ENCODE measurements at places on chromosomes 13 and 19.

DNA sequence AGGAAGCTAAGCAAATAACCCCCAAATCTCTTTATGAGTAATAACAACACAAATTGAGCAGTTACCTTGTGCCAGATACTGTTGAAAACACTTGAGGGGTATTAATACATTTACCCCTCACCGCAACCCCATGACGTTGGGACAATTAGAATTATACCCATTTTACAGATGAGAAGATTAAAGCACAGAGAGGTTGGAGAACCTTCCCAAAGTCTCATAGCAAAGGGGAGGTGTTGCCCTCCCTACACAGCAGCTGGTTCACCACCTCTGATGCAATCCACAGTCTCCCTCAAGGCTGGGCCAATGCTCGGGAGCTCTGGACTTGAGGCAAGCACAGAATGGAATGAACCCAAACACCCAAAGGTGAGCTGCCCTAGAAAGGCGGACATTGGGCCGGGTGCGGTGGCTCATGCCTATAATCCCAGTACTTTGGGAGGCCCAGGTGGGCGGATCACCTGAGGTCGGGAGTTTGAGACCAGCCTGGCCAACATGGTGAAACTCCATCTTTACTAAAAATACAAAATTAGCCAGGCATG is 3.9 kb upstream of the CCNE1 start:
- DNase-seq = no peak

GRCh38 chr19:27734496-27735220 is 1478.3 kb downstream of the UQCRFS1 start:
- DNase-seq = no peak

DNA sequence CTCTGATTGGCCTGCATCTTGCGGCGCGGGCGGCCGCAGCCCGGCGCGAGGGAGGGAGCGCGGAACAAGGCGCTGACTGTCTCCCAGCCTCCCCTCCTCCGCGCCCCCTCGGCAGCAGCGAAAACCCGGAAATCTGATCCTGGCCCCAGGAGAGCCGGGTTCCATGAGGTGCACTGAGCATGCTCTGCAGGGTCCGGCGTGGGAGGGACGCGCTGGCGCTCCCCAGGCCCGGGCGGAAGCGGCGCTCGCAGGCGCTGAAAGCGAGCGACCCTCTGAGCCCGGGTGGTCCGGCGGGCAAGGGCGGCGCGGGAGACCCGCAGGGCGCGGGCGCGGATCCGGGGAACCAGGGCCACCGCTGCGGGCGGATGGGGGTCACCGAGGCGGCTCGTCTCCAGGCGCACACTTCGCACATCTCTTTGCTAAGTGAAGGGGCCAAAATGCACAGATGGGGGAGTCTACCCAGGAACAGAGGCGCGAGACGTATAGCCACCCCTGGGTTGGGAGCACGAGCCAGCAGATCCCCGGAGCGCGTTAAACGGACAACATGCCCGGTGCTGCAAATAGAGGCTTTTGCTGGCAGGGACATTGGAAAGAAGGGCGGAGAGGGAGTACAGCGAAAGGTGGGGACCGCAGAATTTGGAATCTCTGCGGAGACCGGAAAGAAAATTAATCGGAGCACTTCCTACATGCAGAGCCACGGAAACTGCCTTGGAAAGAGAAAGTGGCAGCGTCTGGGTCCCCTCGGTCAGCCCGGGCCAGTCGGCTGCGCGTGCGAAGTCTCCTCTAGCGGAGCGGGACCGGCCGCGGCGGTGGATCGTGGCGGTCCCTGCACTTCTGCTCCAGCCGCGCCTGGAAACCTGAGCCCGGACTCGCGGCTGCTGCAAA is 510 bp upstream of the PCDH9 start:
- peak; percentile 91 for DNase-seq

DNA sequence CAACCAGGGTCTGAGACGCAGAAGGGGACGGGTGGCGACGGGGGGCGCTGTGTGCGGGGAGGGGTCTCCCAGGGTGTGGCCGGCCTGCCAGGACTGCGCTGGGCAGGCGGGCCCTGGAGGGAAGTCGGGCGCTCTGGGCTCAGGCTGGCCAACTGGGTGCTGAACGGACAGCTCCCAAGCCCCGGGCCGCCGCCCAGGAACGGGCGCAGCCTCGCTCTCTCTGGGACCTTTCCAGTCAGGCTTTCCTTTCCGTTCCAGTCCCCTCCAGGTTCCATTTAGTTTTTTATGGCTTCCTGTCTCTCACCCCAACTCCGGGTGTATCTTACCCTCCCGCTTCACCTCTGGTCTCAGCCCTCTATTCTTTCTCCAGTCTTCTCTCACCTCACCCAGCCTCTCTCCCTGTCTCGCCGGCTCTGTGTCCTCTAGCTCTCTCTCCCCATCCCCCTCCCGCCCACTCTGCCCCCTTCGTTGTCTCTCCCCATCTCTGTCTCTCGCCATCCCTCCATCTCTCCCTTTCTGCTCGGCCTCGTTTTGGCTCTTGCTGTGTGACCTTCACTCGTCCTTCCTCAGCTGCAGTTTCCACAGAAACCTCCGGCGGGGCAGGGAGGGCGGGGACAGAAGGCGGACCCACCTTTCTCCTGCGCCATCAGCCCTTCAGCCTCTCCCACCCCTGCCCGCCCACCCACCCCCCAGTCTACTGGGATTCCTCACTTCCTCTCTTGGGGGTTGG is 3.3 kb upstream of the ATP1A3 start:
- peak; percentile 93 for DNase-seq

DNA sequence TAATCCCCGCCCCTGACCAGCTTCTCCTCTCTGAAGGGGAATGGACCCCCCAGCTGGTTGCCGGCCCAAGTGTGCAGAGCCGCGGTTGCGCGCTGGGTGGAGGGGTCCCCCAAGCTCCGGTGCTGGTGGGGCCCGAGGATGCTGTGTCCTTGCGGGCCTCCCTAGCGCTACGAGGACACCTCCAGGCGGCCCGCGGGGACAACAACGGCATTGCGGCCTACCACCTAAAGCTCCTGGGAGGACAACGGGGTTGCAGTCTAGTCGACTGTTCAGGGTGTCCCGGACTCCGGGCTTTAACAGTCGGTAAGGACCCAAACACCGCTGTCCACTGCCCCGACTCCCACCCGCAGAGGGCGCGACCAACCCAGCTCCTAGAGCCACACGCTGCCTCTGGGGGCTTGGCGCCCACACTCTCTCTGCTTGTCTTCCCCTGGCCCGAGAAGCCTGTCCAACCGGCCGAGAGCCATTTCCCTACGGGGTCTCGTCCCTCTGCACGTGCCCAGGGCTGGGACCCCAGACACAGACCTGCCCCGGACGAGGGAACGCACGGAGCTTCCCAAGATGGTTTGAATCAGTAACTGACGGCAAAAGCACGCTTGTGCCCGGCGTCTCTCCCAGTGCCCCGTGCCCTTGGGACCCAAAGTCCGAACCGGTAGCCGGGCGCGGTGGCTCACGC is 927 bp upstream of the SDHAF1 start:
- DNase-seq = no peak

- no peak for DNase-seq
Observed at GRCh38 chr13:77583581-77583980, 48.1 kb downstream of the SCEL start.

- DNase-seq = no peak
Observed at GRCh38 chr13:111114362-111115060, 599 bp upstream of the ARHGEF7 start.

- no peak for DNase-seq
Observed at GRCh38 chr13:105719859-105720258, 815.6 kb downstream of the EFNB2 start.

DNA sequence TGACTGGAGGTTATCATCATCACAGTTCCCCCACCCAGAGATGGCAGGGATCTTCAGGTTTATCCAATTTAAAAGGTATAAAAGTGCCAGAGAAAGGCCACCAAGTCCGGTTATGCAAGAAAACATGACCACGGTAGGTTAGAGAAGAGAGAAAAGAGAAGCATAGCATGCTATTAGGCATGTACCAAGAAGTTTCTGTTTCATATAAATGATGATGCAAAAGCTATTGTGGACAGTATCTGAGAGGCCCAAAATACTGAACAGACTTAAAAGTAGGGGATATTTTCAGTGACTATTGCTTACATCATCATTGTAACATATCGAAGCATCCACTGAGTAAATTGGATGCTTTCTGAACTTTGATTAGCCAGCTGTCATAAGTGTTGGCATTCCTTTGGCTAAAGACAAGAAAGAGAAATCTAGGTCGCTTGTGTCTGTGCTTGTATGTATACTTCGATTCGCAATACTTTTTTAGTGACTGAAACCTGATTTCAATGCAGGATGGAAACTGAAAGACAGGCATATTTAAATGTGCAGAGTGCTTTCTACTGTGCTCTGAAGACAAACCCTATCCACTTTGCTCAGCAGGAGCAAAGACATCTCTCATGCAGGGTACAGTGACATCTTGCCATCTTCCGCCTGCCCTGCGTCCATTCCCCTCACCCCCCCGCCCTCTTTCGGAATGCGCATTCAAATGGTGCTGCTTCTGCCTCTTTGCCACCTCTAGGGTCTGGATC is 180.3 kb downstream of the SHISA2 start:
- no peak for DNase-seq

DNA sequence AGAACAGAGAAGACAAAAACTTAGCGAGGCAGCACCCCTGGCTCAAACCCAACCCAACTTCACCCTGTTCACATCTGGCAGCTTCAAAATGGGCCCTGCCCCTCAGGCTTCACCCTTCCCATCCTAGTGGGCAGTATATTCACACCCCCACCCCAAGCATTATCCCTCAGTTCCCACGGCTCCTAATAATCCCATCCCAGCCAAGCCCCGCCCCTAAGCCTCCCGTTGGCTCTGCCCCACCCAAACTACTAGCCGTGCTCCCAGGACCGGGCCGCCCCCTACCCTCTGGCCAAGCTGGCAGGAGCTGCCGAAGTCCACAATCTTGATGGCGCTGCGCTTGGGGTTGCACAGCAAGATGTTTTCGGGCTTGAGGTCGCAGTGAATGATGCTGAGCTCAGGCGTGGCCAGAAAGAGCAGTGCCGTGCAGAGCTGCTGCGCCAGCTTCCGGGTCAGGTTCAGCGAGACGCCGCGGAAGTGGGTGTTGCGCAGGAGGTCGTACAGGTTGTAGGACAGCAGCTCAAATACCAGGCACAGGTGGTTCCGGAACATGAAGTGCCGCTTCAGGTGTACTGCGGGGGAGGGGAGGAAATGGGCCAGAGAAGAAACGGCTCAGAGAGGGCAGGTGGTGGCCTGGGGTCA is 5.8 kb downstream of the DYRK1B start:
- no peak for DNase-seq

DNA sequence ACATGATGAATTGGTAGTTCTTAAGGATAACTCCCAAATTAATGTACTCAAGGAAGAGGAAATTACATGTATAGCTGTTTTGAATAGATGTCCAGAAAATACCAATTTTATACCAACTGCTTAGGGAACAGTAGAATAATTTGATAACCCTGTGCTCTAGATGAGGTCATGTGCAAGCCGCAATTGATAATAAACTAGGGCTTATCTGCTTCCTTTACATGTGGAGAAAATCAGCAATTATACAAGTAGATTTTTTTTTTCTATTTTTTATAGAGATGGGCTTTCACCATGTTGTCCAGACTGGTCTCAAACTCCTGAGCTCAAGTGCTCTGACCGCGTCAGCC is 9.3 kb downstream of the TPT1 start:
- DNase-seq = no peak

- DNase-seq = no peak
Observed at GRCh38 chr13:72932250-72932649, 126.6 kb upstream of the KLF5 start.

DNA sequence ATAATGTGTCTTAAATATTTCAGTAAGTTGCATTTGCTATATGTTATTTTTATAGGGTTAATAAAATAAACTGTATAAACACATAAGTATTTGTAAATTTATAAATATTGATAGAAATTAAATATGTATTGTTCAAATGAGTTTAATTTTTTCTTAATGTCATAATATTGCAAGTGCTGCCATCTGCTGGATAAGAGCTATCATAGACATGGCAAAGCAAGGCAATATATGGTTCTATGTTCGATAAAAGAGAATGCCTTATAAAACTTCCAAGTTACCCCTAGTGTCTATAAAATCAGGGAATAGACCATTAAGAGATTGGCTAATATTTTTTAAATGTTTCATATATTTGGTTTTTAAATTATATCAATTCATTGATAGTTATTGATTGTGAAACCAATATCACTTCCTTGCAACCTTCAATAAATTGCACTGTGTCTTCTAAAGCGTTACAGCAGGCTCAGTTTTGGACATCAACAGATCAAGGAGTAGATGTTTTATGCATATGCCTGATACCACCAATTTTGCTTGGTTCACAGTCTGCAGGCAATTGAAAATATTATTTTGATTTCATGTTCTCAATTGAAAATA is 29.0 kb upstream of the SLITRK6 start:
- DNase-seq = no peak

GRCh38 chr19:49692147-49692506 is 1.2 kb downstream of the CPT1C start:
- no peak for DNase-seq

GRCh38 chr13:107192289-107192688 is 624.4 kb upstream of the ARGLU1 start:
- no peak for DNase-seq

GRCh38 chr13:73913079-73913740 is 221.0 kb downstream of the KLF12 start:
- DNase-seq = no peak

DNA sequence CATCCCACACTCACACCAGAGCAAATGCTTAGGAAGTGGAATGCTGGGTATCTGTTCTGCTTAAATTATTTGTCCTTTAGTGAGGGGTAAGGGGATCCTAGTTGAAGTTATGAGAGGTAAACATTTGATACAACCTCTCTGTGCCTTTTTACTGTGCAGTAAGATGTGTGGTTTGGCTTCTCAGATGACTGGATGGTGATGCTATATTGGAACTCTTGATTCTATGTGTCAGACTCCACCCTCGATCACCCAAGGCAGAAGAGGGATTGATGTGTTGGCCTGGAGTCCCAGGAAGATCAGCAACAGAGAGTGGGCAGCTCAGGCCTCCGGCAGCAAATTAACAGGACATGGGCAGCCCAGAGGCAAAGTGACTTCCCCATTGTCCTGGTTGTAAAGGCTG is 66.7 kb downstream of the SIPA1L3 start:
- DNase-seq = no peak

- no peak for DNase-seq
Observed at GRCh38 chr13:94031609-94032008, 447.9 kb downstream of the DCT start.

- DNase-seq = no peak
Observed at GRCh38 chr19:18290302-18291018, 9.0 kb upstream of the JUND start.

- DNase-seq = no peak
Observed at GRCh38 chr19:7681340-7682174, 924 bp downstream of the TRAPPC5 start.

GRCh38 chr19:35498984-35499527 is 8.8 kb upstream of the KRTDAP start:
- DNase-seq = no peak

DNA sequence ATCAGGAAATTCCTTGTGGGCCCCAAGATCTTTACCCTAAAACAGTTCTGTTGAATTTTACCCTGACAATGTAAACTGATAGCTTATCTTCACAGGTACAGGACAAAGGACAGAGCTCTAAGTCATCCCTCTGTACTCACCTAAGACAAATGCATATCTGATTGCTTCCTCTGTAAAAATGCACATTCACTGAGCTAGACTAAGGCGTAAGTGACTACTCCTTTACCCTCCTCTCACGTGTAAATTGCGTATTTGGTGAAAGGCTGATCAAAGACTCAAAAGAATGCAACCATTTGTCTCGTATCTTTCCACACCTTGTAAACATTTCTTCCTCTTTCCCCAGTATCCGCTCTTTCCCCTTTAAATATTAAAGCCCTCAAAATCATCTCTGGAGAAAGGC is 80.6 kb upstream of the LRCH1 start:
- DNase-seq = no peak
